ENCODE measurements at places on chromosomes 1 and 21.

DNA sequence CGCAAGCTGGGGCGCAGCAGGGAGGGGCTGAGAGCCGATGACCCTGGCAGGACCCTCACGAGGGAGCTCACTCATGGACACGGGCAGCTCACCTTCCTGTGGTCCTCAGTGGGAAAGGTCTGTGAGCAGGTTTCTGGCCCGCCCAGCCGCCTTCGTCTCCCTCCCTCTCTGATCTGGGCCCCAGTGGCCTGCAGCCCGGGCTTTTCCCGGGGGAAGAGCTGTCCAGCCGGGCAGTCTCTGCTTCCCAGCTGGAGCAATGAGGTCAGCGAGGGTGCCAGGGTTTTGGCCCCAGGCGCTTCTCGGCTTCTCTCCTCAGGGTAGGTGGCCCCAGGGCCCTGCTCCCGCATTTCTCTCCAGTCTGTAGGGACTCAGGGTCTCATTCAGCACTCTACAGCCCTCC is 22.2 kb upstream of the ARHGEF16 start:
- DNase-seq: no peak

GRCh38 chr1:172117800-172118199 is 276.5 kb downstream of the DNM3 start:
- DNase-seq: no peak

DNA sequence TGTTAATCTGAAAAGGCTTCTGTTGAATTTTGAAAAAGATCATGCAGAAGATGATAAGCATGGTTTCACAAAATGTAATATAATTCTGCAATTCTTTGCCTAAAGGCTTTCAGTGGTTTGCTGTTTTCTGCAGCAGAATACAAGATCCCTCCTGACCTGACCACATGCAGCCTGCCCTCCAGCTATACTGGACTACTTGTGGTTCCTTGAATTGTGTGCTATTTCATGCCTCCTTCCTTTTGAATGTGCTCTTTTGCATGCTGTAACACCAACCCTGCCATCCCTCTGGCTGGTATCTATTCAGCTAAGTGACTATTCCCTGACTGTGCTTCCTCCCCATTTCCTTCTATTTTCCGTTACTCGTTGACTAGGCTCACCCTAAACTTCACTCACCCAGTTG is 55.5 kb downstream of the CACNA1E start:
- DNase-seq: no peak

- DNase-seq: no peak
Observed at GRCh38 chr1:158930504-158930903, 848 bp upstream of the PYHIN1 start.

DNA sequence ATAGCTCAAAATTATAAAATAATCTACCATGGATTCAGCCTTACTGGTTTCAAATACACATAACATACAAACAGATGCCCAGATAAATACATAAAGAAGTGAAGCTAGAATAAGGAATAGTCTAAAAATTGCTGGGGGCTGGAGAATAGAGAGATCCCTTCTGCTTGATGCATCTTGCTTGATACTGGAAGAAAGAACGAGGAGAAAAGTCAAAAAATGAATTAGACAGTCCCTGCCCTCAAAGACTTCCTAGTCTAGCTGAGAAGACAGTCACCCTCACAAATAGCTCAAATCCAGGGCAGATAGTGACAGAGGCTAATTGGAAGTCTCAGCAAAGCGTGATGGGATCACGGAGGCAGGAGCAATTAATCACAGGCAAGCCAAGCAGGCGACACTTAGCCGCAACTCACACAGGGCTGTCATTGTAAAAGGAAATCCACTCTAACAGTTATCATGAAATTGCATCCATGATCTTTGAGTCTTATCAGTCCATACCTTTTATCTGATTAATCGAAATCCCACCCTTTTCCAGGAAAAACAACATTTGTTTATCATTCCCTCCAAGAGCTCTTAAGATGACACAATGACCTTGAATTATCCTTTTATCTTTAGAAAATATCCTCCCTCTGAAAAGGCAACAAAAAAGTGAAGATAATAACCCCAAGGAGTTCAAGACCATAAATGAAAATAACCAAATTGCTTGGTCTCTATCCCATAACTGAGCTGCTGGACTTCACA is 59.7 kb upstream of the TIAM1 start:
- DNase-seq: no peak

DNA sequence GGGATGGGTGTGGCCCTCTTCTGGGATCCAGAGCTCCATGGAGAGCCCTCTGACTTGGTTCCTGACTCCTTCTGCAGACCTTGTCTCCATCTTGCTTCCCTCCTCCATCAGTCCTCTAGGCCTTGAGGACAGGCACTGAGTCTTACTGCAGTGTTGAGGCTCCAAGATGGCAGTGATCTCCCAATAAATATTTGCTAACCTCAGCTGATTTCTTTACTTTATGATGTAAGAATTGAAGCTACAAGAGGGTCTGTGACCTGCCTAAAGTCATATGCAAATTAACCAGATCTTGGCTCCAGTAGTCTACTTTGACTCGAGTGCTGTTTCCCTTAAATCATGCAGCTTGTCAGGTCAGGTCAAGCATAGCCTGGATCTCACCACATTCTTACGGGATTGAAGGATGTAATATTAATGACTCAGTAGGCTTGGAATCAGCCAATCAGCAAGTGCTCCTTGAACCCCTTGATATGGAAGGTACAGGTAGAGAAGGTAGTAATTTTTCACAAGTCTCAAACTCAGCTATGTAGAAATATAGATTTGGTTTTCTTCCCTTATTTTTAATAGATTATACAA is 93.0 kb downstream of the CLIC6 start:
- DNase-seq: no peak

DNA sequence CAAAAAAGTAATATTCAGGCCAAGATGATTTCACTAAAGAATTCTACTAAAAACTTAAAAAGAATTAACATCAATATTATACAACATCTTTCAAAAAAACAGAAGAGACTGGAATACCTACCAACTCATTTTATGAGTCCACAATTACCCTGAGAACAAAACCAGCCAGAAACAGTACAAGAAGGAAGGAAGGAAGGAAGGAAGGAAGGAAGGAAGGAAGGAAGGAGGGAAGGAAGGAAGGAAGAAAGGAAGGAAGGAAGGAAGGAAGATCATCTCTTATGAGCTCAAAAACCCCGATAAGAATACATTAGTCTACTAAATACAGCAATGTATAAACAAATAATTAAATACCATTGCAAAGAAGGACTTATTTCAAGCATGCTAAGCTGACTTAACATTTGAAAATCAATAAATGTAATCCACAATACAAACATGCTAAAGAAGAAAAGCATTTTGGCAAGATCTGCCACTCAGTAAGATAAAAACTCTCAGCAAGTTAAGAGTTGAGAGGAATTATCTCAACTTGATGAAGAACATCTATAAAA is 149.9 kb upstream of the RGS18 start:
- DNase-seq: no peak

GRCh38 chr1:165595246-165595938 is 35.6 kb upstream of the MGST3 start:
- DNase-seq: no peak

DNA sequence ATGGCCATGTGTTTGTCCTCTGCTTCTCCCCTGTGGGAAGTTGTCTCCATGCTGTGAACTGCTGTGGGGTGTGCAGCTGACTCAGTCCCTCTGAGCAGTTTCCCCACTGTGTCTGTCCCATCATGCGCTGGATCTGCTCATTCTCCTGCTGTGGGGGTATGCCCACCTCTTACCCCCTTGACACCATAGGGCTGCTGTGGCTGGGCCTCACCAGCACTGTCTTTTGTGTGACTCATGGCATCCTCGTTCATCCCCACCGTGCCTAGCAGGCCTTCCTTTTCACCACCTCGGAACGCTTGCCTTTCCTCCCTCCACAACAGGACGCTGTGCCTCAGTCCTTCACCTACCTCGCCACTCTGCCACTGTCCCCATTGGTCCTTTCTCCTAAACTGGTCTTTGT is 27.3 kb downstream of the VANGL2 start:
- DNase-seq: no peak

DNA sequence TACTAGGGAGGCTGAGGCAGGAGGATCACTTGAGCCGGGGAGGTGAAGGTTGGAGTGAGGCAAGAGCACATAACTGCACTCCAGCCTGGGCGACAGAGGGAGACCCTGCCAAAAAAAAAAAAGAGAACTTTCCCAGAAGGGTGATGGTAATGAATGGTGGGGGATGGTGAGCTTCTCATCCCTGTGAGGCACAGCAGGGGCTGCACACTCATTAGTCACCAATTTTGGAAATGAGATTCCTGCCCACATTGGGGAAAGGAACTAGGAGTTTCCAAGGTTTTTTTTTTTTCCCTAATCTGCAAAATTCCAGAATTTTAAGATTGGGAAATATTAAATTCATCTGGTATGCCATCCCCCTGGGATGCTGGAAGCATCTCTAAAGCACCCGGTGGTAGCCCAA is 50.2 kb upstream of the SSBP3 start:
- no peak for DNase-seq

- DNase-seq: no peak
Observed at GRCh38 chr21:38384675-38385426, 113.4 kb downstream of the ERG start.

DNA sequence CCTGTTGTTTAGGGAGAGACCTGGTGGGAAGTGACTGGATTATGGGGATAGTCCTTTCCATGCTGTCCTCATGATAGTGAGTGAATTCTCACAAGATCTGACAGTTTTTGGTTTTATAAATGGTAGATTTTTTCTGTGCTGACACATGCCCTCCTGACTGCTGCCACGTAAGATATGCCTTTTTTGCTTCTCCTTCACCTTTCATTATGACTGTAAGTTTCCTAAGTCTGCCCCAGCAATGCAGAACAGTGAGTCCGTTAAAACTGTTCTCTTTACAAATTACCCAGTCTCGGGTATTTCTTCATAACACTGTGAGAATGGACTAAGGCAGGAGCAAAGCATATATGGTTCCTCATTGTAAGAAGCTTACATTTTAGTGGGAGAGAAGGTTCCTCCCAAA is 1727.2 kb downstream of the NCAM2 start:
- no peak for DNase-seq

DNA sequence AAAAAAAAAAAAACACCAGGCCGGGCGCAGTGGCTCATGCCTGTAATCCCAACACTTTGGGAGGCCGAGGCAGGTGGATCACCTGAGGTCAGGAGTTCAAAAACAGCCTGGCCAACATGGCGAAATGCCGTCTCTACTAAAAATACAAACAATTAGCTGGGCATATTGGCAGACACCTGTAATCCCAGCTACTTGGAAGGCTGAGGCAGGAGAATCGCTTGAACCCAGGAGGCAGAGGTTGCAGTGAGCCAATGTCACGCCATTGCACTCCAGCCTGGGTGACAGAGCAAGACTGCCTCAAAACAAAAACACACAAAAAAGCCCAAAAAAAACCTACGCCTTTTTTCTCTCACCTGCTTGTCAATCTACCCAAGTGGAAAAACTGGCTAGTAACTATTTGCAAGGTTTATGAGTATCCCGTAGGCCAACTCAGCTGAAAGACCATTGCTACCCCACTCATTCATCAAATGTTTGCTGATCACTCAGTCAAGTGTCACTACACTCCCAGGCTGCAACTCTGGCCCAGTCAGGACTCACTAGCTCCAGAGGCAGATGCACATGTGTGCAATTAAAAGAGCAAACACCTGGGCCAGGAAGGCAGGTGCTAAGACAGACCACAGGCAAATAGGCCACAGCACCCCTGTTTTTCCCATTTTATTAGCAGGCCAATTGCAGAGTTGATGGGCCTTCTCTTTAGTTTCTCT is 2.0 kb downstream of the CSRP1 start:
- no peak for DNase-seq

DNA sequence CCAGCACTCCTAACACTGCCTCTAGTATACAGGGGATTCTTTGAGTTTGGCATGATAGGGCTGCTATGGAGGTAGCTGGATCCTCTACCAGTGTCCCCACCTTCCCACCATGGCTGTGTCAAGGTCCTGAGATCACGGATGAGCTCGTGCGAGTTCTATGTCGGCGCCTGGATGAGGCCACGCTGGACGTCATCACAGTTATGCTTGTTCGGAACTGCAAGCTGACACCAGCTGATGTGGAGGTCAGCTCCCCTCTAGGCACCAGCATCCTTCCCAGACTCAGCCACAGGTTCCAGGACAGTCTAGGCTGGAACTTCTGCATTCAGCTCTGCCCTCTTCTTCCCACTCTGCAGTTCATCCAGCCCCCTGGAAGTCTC is 15.2 kb downstream of the HYI start:
- no peak for DNase-seq

DNA sequence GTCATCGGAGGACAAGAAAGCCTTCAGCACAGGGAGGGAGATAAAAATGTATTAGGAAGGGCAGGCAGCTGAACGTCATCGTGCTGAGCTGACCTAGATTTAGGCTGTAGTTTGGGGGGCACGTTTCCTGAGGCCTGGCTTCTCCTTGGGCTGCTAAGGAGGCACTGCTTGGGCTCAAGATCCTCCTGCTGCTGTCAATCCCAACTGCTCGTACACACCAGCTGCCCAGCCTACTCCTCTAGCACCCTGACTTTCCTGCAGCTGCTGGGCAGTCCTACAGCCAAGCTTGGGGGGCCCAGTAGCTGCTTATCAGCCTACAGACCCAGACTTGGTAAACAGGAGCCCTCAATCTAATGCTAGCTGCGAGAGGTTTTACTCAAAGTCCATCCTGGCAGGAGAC is 6.2 kb downstream of the TMEM35B start:
- no peak for DNase-seq

GRCh38 chr21:31014891-31015290 is 23.4 kb downstream of the KRTAP19-8 start:
- DNase-seq: no peak

GRCh38 chr21:14870853-14871149 is 194.0 kb downstream of the NRIP1 start:
- DNase-seq: no peak

DNA sequence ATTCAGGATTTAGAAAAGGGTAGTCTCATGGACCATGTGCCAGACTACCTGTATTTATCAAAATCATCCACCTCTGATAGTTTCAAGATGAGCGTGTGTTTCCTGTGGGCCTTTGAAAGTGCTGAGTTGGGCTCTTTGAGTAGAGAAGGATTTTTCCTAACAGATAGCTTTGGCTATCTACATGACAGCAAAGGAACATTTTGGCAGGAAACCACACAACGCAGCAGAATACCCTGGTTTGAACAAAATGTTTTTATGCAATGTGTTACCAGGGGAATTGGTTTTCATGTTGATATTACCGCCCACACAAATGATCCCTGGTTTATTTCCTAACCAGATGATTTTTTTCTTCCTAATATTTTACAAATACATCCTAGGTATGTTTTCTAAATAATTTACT is 431.4 kb downstream of the NEGR1 start:
- no peak for DNase-seq

DNA sequence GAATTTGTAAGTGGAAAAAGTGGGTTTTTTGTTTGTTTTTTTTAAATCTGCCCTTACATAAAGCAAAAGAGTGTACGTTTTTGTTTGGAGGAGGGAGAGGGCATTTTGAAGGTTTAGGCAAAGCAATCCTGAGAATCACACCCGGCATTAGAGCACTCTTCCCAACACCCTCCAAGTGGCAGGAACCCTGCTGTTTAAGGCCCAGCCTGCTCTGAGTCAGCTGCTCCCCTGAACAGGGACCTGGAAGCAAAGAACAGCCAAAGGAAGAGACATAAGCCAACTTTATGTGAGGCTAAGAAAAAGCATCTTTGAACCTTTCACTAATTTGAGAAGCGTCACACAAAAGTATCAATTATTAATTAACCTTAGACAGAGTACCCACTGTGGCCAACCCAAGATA is 16.9 kb downstream of the MTFR1L start:
- no peak for DNase-seq

GRCh38 chr1:204932573-204932909 is 61.9 kb downstream of the NFASC start:
- no peak for DNase-seq

GRCh38 chr1:119483441-119484200 is 23.4 kb upstream of the HSD3B1 start:
- DNase-seq: no peak

GRCh38 chr1:170555370-170555769 is 23.4 kb downstream of the GORAB start:
- no peak for DNase-seq

GRCh38 chr1:65958561-65959350 is 166.1 kb downstream of the PDE4B start:
- no peak for DNase-seq
